ENCODE measurements at places on chromosomes 11 and 22. TPM values are rescaled to one million over a fixed set of nuclear protein-coding genes. Genes with fewer than 3 reads are reported as not detected.

The CYTH4 gene
- not detected for total RNA-seq

The PRSS23 gene
- total RNA-seq = 173 TPM

The ANKK1 gene
- not detected for total RNA-seq

The PGGHG gene
- 11.5 TPM for total RNA-seq

The CPSF7 gene
- total RNA-seq = 21.5 TPM

The GAL gene
- 1.5 TPM for total RNA-seq

The GAB4 gene
- not detected for total RNA-seq

The DRICH1 gene
- total RNA-seq = not detected

The MMP3 gene
- total RNA-seq = not detected

The BSCL2 gene
- total RNA-seq = 15.4 TPM

The DEFB131B gene
- not detected for total RNA-seq

The TMEM191B gene
- not detected for total RNA-seq

The ACTN3 gene
- not detected for total RNA-seq

The TIRAP gene
- 7.4 TPM for total RNA-seq

Data from cardiac ventricle fibroblast (primary cell).